ENCODE measurements at places on chromosomes 2 and 18. TPM values are rescaled to one million over a fixed set of nuclear protein-coding genes. Genes with fewer than 3 reads are reported as not detected.

- peak overlapping the region; percentile 86 for H3K4me3 ChIP-seq
- peak overlapping the region; percentile 97 for H3K27ac ChIP-seq
- DNase-seq = no peak
- peaks cover 33% of the 10 kb centered on the region for H3K4me1 ChIP-seq
- peaks cover 17% of the 10 kb centered on the region for H3K36me3 ChIP-seq
These were observed 1.2 kb downstream of the CNOT9 start for GRCh38 chr2:218569661-218570500.

DNA sequence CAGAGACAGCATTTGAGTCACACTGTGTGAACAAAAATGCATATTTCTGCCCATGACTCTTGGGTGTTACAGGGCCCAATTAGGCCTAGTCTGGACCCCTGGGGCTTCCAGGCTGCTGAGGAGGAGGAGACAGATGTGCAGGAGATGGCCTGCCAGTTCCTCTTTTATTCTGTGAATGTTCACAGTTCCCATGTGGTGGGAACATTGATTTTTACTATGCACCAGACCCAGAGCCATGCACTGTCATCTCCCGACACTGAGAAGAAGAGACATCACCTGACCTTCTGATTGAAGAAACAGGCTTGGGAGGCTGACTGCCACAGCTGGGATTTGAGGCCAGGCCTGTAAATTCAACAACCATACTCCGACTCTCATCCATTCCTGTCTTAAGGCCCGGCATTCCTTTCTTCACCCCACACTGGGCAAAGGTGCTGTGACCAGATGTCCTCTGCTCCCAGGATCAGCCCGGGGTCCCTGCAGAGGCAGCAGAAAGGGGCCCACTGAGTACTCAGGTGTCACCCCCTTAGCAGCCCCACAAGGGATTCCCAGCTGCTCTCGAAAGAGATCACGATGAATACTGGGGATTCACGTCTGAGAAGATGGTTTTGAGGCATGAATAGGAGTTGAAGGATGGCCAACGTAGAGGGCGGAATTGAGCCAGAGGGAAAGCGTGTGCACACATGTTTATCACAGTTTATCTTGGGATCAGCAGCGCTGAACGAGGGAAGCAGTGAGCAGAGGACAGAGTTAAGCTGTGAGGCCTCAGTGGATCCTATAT lies 3.6 kb upstream of the TFCP2L1 start:
- H3K27me3 ChIP-seq = peaks cover 28% of the 10 kb centered on the region
- no peak overlapping the region for H3K27ac ChIP-seq
- no peak for DNase-seq
- H3K4me1 ChIP-seq = peaks cover 16% of the 10 kb centered on the region

DNA sequence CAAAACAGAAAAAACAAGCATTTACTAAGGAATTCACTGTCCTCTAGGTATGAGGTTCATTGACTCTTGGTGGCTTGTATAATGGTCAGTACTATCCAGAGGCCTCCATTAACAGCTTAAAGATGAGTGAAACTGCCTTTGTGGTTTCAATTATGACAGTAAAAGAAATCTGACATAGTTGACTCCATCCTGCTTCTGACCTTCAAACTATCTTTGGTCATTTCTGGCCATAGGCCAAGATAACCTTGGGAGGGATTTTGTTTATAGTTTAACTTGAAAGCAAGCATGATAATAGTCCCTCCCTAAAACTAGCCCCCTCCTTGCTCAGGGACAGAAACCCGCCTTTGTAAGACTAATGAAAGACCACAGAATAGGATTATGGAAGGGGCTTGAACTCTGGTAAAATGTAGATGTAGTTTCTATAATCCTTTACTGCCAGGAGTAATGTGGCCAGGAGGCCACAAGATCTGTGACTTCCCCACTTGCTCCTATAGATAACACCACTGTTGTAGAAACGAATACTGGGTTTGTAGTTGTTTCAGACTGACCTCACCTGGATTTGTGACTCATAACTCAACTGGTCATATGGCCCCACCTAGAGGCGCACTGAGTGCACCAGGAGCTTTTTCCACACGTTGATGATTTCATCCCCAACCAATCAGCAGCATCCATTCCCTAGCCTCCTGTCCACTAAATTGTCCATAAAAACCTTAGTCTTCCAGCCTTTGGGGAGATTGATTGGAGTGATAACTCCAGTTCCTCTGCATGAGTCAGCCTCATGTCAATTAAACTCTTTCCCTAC lies 8.6 kb upstream of the PLEKHM3 start:
- H3K27me3 ChIP-seq = no peaks in the 10 kb centered on the region
- H3K4me3 ChIP-seq = no peak overlapping the region
- no peaks in the 10 kb centered on the region for H3K4me1 ChIP-seq
- H3K27ac ChIP-seq = peak overlapping the region; percentile 8

GRCh38 chr18:52903857-52904256 lies 563.9 kb downstream of the DCC start:
- peak; percentile 64 for DNase-seq
- H3K4me3 ChIP-seq = no peak overlapping the region
- H3K4me1 ChIP-seq = peaks cover 8% of the 10 kb centered on the region
- no peaks in the 10 kb centered on the region for H3K36me3 ChIP-seq
- no peak overlapping the region for H3K27ac ChIP-seq
- H3K27me3 ChIP-seq = no peaks in the 10 kb centered on the region

GRCh38 chr2:213152065-213152794 lies 818 bp upstream of the IKZF2 start:
- peaks cover 44% of the 10 kb centered on the region for H3K4me1 ChIP-seq
- H3K27ac ChIP-seq = no peak overlapping the region
- peak overlapping the region; percentile 73 for H3K4me3 ChIP-seq
- no peaks in the 10 kb centered on the region for H3K27me3 ChIP-seq
- H3K36me3 ChIP-seq = no peaks in the 10 kb centered on the region

- no peak overlapping the region for H3K27ac ChIP-seq
- peaks cover 36% of the 10 kb centered on the region for H3K4me1 ChIP-seq
- peaks cover 32% of the 10 kb centered on the region for H3K36me3 ChIP-seq
- no peak overlapping the region for H3K4me3 ChIP-seq
- no peak for DNase-seq
These were observed 52.0 kb downstream of the ZFP36L2 start for GRCh38 chr2:43174368-43174916.

DNA sequence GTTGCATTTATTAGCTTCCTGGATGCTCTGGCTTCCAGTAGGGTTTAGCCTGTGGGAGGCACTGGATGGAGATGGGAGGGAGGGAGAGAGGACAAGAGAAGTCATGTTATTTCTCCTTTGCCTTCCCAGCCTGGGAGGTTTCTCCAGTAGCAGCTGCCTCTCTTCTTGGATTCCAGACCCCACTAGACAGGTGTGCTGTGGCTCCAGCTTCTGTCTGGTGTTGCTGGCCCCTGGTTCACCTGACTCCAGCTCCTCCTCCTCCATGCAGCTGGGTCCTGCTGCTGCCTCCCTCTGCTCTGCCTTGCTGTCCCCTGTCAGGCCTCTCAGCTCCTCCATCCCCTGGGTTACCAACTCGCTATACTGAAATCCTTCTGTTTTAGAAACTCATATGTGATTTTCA lies 188.9 kb upstream of the TNP1 start:
- peaks cover 13% of the 10 kb centered on the region for H3K4me1 ChIP-seq
- no peak for DNase-seq
- H3K36me3 ChIP-seq = no peaks in the 10 kb centered on the region
- no peak overlapping the region for H3K27ac ChIP-seq
- no peak overlapping the region for H3K4me3 ChIP-seq
- no peaks in the 10 kb centered on the region for H3K27me3 ChIP-seq

DNA sequence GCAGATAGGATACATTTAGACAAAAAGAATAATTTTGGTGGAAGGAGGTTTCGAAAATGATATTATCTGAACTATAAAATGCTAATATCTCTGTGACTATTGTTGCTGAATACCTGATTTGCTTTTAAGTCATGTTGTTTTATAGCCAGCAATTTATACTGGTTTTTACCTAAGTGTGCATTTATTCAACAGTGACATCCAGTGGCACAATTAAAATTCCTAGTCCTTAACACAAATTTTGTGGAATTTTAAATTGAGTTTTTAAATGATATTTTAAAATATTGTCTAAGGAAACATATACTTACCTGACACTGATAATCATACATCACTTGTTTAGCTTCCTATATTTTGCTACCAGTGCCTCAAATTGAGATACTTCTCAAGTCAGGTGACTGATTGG lies 144.8 kb downstream of the ARHGAP28 start:
- DNase-seq = no peak
- H3K27ac ChIP-seq = no peak overlapping the region
- no peaks in the 10 kb centered on the region for H3K27me3 ChIP-seq
- no peak overlapping the region for H3K4me3 ChIP-seq
- 0 out of 2 replicates have a peak, but pooled peaks cover 3% of the 10 kb centered on the region for H3K36me3 ChIP-seq
- peaks cover 28% of the 10 kb centered on the region for H3K4me1 ChIP-seq

Gene SLC25A52
- not detected for total RNA-seq

Gene TDRD15
- total RNA-seq = not detected

Gene SH3YL1
- total RNA-seq = 31.3 TPM

Gene STAT4
- total RNA-seq = 0.44 TPM

Gene B4GALT6
- total RNA-seq = 56.6 TPM

All from WTC11 (cell line).